ENCODE measurements at places on chromosomes 11 and 22.

DNA sequence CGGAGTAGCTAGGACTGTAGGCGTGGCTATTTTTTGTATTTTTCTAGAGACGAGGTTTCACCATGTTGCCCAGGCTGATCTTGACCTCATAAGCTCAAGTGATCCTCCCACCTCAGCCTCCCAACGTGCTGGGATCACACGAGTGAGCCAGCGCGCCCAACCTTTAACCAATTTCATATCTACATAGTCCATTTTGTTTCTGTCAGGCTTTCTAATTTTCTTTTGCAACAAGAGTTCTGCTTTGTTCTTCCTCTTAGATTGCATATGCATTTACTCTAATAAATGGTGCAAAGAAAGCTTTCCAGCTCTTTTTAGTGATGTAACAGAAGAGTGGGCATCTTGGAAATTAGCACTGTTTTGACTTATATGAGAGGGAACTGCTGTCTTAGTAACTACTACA, 13.3 kb downstream of the RTN3 start:
- no peak for DNase-seq

DNA sequence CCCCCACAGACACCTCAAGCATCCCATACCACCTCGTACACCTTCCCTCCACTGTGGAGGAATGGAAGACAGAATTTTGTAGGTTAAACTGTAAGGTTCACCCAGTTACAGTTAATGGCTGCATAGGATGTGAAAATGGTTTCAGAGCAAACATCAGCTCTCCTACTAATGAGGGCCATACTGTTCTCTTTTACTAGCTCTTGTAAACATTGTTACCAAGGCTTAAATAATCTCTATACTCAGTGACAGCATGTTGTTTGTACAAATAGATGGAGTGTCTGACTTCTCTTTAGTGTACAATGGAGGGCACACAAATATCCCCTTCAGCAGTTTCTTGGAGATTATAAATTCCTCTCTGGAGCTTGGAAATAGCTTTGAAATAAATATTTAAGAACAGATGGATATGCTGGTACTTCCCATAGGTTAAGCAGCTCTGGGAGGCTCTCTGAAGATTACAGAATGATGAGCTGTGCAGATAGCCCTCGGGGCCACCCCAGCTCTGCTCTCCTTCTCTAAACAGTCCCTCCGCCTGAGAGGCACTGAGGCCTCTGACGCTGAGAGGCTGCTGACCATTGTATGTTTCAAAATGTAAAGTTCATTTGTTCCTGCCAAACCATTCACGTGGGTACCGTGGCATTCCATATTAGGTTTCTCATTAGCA, 25.7 kb downstream of the TTC12 start:
- no peak for DNase-seq

- no peak for DNase-seq
Observed at GRCh38 chr11:134543241-134543640, 131.2 kb upstream of the B3GAT1 start.

GRCh38 chr11:96524475-96524874, 134.7 kb downstream of the JRKL start:
- no peak for DNase-seq

DNA sequence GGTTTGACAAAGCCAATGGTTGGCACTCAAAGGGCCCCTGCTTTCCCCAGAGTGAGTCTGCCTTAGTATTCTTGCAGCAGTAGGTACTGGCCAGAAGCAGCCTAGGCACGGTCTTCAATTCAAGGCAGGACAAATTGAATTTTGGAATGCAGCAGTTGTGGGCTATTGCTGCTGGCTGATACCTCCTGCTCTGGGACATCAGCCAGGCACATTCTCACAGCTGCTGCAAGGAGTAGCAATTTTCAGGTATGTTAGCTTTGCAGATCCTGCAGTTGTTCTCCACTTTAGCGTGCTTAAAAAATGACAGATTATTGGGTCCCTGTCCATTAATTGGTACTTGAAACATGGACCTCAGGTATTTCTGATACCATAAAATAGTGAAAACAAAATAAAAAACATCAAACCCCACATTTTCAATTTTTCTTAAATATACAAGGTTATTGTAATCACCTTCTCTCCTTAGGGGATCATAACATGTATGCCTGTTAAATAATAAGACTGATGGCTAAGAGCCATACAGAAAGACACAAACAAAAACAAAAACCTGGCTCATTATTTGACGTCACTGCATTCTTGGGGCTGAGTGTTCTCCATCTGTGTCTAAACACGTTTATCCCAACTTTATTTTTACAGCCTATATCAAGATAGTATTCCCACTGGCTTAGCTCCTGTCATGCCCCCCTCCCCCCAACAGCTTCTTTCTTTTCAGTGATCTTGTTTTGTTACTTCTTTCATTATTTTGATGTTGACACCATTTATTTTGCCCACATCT, 85.1 kb upstream of the CARD18 start:
- DNase-seq = no peak

DNA sequence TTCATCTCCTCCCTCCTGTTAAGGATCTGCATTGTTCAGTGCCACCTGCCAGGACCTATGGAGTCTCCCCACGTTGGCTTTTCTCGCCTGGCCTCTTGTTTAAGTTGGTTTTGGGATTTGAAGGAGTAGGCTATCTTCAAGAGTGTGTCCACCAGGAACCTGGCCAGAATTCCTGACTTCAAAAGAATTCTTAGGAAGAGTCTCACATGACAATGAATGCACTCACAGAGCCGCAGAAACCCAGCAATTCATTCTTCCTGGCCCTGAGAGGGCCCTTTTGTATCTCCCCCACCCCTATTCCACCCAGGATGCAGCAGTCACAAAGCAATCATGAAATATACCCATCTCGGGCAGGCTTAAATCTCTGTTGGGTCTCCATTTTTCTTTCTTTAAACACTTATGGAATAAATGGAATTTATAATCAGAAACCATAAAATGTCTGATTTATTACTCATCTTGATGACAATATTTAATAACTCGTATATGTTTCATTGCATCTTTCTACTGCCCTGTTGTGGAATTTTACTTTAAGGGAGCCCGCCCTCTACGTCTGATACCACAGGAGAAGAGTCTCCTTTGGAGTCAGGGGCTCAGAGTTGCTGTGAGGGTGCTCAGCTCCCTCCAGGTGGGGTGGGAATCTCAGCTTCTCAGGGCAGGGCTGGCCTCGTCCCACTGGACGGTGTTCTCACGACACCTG, 507.0 kb downstream of the NTM start:
- DNase-seq = no peak

DNA sequence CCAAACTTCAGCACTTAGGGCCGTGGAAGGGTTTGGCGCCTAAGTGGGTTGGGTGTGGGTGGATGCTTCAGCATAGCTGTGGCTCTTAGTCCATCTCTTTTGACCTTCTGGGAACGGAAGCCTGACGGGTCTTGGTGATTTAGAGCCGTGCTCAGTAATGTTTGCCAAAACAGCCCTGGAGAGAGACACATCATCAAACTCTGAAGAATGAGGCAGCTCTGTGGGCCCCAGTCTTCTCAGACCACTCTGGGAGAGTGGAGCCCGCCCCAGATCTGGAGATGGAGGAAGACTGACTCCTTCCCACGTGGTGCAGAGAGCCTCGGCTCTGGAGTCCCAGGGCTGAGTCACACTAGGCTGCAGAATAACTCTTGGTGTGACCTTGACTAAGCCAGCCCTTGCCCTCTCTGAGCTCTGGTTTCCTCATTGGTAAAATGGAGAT, 168.9 kb downstream of the C11orf91 start:
- no peak for DNase-seq

GRCh38 chr11:116605543-116606459, 167.0 kb downstream of the BUD13 start:
- DNase-seq = no peak

DNA sequence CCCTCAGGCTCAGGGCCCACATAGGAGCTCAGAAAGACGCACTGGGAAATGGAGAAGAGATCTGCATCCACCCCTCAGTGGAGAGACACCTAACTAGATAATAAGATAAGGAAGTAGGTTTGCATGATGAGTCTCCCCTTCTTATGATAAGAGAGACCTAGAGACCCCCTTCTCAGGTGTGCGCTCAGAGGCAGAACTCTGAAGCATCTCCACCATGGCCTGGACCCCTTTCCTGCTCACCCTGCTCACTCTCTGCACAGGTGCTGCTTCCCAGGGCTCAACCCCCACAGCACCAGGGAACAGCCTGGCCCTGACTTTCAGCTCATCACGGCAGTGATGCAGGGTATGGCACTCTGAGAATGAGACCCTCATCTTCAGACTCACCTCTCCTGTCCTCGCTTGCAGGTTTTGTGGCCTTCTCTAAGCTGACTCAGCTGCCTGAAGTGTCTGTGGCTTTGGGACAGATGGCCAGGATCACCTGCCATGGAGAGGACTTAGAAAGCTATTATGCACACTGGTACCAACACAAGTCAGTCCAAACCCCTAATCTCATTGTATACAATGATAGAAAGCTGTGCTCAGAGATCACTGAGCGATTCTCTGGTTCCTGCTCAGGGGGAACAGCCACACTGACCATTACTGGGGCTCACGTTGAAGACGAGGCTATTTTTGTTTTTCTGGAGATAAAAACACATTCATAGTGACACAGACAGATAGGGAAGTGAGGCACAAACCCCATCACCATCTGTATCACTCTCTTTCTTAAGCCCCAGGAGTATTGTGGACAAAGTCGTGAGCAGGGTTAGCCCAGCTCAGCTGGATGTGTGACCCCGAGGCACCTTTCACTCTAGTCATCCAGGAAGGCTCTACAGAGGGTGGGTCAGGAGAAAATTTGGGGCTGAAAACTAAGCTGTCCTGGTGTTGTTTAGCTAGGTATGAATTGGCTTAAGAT, 29.7 kb upstream of the IGLL5 start:
- DNase-seq = no peak

DNA sequence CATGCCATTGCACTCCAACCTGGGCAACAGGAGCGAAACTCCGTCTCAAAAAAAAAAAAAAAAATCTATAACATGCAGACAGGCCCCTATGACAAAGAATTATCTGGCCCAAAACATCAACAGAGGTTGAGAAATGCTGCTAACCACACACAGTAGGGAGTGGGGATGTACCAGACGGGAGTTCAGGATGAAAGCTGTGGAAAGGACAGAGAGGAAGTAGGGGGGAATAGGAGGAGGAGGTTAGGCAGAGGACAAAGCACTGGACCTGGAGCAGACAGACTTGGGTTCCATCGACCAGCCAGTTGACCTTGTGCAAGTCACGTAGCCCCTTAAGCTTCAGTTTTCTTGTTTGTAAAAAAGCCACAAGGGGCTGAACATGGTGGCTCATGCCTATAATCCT, 12.5 kb downstream of the LRP4 start:
- DNase-seq = no peak

DNA sequence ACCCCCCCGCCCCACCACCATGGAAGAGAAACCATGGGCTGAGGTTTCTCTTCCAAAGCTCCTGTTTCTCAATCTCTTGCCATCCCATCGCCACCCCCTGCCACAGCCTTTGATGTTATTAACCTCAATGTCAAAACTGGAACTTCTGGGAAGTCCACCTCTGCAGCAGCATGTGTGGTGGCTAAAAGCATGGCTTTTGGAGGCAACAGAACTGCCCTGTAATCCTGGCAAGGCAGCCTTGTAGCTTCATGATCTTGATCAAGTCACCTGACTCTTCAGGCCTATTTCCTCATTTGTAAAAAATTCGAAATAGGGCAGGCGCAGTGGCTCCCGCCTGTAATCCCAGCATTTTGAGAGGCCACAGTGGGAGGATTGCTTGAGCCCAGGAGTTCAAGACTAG, 3.5 kb upstream of the COX8A start:
- DNase-seq = no peak

DNA sequence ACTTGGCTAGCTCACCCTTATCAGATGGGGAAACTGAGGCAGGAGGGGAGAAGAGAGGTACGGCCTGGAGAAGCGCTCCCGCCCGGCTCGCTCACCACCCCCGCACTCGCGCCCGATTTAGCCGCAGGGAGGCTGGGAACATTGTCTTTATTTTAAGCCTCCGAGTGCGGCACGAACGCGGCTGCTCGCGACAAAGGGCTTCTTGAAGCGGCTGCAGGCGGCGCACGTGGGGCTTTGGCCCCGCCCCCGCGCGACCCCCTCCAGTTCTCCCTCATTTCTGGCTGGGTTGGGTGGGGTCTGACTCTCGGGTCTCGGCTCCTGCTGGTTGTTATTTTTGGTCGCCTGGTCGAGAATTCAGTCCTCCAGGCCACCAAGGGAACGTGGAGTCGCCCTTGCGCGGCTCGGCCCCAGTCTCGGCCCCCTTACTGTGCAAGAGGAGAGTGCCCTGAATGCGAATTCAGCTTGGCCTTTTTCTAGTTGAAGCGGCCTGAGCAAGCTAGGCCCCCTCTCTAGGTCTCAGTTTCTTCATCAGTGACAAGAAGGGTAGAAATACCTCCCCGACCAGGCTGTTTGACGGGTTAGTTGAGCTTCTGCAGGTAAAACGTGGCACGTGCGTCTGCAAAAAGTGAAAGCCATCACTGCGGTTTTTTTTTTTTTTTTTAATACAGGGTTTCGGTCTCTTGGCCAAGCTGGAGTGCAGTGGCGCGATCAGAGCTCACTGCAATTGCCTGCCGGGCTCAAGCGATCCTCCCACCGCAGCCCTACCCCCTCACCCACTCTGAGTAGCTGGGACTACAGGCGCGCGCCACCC, 2.6 kb upstream of the CHRM1 start:
- no peak for DNase-seq

DNA sequence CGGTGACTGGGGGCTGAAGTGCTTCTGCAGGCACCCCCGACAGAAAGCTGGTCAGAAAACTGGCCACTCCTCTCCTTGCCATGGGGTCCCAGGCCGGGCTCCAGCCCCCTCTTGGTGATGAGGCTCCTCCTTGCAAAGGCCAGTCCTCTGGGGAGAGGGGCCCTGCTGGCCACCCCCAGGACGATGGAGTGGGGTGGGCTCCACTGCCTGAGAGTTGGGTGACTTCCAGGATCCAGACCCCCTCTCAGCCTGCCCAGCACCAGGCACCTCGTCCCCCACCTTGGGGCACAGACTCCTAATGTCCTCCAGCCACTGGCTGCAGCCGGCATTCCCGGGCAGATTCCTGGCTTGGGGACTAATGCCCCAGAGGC, 441 bp upstream of the RPS6KA4 start:
- DNase-seq = no peak

GRCh38 chr11:61453695-61454094, 23.8 kb downstream of the SDHAF2 start:
- no peak for DNase-seq

- no peak for DNase-seq
Observed at GRCh38 chr11:88310246-88310645, 27.3 kb downstream of the CTSC start.

DNA sequence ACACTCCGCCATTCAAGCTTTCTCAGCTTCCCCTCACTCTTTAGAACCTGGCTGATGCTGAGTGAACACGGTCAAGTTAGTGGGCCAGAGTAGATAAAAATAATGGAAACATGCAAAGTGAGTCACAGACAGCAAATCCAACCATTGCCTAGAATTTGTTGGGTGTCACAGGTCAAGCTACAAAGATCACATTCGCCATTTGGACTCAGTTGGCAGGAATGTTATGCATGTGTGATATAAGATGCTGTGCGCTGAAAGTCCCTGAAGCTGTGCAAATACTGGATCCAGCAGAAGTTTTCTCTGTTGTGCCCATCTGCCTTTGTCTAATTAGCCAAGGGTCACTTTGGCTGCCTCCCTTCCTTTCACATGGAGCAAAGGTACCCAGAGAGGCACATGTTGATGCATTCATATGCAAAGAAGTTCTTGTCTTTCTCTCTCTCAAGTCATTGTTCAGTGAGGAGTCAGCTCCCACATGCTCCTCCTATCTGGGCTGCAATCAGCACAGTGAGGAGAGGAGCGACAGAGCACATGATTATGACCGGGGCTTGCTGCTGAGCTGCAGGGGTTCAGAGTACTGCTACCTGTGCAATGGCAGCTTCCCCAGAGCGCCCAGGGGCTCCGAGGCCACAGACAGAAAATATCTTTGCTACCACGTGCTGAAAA, 39.7 kb downstream of the FLI1 start:
- no peak for DNase-seq
